Effector memory CD4-positive, alpha-beta T cell (primary cell): ENCODE measurements at places on chromosomes 16 and 17.

- no peak for DNase-seq
Measured at GRCh38 chr16:88994695-88995094, 17.7 kb upstream of the CBFA2T3 start.

DNA sequence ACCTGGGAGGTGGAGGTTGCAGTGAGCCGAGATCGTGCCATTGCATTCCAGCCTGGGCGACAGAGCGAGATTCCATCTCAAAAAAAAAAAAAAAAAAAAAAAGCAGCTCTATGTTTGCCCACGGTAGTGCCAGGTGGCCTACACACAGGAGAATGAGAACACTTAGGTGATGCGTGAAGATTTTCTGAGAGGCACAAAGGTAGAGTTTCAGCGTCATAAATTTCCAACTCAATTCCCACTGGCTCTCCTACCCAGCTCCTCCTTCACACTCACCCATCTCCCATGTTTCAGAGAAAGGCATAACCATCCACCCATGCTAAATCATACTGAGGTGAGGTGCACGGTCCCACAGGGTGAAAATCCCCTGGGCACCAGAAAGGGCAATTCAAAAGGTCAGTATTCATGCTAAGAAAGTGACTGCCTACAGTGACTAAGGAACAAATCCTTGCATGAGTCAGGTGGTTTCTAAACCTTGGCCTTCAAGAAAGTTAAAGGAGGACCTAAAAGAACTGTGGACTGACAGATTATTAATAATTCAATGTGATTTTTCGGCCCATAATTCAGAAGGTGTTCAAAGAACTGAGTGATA is 4.8 kb downstream of the DCAKD start:
- DNase-seq = no peak

DNA sequence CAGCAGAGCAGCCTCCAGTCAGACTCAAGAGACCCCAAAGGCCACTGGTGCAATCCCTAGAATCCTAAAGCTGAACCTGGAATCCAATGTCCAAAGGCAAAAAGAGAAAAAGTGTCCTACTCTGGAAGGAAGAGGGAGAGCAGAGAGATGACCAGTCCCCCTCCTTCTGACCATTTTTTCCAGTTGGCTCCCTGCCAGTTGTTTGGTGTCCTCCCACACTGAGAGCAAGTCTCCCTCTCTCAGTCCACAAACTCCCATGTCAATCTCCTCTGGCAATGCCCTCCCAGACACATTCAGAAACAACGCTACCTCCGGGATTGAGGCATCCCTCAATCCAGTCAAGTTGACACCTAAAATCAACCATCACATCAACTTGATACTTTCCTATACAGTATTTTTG is 4.3 kb upstream of the CLEC19A start:
- no peak for DNase-seq

GRCh38 chr17:67834634-67835033 is 9.3 kb downstream of the BPTF start:
- DNase-seq = no peak

DNA sequence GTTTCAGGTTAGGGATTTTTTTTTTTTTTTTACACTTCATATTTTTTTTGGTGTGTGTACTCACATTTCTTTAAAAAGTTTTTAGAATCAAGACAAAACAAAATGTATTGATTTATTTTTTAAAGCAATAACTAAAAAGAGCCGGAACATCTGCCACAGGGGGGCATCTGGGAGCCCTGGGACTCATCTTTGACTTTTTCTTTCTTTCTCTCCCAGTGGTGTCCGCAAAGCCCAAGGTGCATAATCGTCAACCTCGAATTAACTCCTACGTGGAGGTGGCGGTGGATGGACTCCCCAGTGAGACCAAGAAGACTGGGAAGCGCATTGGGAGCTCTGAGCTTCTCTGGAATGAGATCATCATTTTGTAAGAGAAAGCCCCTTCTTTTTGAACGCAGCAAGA is 36.3 kb downstream of the WWP2 start:
- no peak for DNase-seq

DNA sequence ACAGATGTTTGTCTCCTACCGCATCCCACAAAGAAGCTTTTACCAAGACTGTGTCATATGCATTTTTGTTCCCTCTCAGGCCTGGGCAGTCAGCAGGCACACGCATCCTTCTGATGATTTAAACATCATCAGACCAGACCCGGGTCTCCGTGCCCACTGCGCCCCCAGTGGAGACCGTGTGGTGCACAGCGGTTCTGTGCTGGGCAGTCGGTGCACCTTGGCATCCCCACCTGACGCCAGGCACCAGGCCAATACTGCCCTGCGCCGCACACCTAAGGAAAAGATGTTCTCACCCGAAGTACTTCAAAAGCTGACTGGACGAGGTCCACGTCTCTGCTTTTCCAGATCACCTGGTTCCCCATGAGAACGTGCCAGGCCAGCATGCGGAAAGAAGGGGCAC is 10.6 kb upstream of the PLD6 start:
- DNase-seq = no peak

- no peak for DNase-seq
Measured at GRCh38 chr17:72648702-72649101, 443.8 kb downstream of the SLC39A11 start.

GRCh38 chr16:69325784-69326171 is 4.6 kb downstream of the PDF start:
- DNase-seq = no peak

GRCh38 chr17:35236821-35237220 is 6.1 kb upstream of the SLFN5 start:
- no peak for DNase-seq

DNA sequence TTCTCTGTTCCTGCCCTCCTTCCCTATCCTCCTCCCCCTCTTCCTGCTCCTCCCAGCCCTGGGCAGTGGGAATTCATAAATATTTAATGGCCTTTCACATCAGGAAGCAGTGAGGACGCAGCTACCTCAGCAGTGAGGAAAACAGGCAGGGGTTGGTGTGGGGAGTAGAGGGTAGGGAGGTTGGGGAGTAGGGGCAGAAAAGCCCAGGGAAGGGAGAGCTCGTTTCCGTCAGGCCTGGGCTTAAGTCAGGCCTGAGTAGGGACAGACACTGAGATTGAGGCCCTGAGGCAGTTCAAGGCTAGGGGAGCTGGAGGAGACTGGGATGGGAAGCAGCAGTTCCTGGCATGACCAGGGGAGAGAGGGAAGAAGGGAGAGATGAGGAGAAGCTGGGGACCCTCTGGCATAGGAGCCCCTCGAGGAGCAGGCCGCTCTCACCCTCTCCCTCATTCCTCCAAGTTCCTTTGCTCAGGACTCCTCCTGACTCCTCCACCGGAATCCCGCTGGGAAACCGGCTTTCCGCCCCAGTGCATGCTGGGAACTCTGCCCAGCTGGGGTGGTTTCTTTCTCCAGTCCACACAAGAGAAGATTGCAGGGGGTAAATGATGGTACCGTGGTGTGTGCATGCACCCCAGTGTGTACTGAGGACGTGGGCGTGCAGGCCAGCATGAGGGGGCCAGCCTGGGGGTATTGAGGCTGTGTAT is 6.2 kb downstream of the SAMD14 start:
- DNase-seq = no peak

GRCh38 chr16:4746991-4747574 is 12.7 kb downstream of the DNAAF8 start:
- no peak for DNase-seq

DNA sequence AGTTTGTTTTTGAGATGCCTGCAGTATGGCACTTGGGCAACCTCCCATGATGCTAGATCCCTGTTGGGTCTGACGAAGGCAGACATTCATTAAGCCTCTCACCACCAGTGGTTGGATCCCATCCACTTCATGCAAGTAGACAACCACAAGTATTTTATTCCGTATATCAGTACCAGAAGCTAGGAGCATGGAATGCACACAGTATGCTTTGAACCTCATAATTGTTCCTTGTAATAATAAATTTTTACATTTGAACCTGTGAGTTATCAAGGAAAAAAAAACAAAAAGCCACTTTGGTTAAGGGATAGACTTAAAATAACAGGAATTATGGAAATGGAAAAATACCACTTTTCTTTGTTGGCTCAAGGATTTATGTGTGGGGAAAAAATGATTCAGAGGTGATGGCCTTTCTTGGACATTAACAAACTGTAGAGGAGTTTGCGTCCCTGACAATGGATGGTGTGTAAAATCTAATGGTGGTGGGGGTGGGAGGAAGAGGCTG is 107.1 kb upstream of the KCNJ16 start:
- no peak for DNase-seq
